Naive thymus-derived CD8-positive, alpha-beta T cell (primary cell): ENCODE measurements at places on chromosomes 4 and X. TPM values are rescaled to one million over a fixed set of nuclear protein-coding genes. Genes with fewer than 3 reads are reported as not detected.

MCF2 gene
- 1.5 TPM for total RNA-seq

SPANXA2 gene
- total RNA-seq: not detected

GAGE13 gene
- total RNA-seq: not detected

IGSF1 gene
- total RNA-seq: not detected

CCDC149 gene
- not detected for total RNA-seq

HERC5 gene
- 11.5 TPM for total RNA-seq

FGF13 gene
- not detected for total RNA-seq

CHST7 gene
- 0.74 TPM for total RNA-seq

GRCh38 chrX:15854080-15854655, 445 bp downstream of the AP1S2 start:
- peaks cover 32% of the 10 kb centered on the region for H3K4me1 ChIP-seq
- peak overlapping the region; percentile 89 for H3K4me3 ChIP-seq
- H3K27me3 ChIP-seq: no peaks in the 10 kb centered on the region
- H3K27ac ChIP-seq: peak overlapping the region; percentile 89
- no peaks in the 10 kb centered on the region for H3K36me3 ChIP-seq

DNA sequence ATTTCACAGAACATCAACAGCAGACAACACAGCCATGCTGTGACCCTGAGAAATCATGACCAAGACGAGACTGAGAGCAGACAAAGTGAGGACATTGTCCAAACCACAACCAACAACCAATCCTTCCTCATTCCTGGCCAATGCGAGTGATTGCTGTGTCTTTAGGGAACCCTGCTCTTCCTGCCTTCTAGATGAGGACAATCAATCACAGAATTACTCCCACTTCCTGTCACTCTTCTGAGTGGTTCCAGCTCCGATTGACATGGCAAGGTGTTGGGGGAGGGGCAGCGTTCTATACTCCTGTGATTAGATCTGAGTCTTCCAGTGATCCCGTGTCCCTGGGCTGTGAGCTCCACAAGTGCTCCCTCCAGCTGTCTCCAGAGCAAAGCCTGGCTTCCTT, 227.8 kb downstream of the STIM2 start:
- no peaks in the 10 kb centered on the region for H3K36me3 ChIP-seq
- no peak overlapping the region for H3K27ac ChIP-seq
- no peak for DNase-seq
- no peak overlapping the region for H3K4me3 ChIP-seq

- no peaks in the 10 kb centered on the region for H3K36me3 ChIP-seq
- no peak for DNase-seq
- peaks cover 4% of the 10 kb centered on the region for H3K27me3 ChIP-seq
- no peak overlapping the region for H3K4me3 ChIP-seq
- no peak overlapping the region for H3K27ac ChIP-seq
Measured at GRCh38 chr4:55087009-55087912, 38.1 kb downstream of the KDR start.

DNA sequence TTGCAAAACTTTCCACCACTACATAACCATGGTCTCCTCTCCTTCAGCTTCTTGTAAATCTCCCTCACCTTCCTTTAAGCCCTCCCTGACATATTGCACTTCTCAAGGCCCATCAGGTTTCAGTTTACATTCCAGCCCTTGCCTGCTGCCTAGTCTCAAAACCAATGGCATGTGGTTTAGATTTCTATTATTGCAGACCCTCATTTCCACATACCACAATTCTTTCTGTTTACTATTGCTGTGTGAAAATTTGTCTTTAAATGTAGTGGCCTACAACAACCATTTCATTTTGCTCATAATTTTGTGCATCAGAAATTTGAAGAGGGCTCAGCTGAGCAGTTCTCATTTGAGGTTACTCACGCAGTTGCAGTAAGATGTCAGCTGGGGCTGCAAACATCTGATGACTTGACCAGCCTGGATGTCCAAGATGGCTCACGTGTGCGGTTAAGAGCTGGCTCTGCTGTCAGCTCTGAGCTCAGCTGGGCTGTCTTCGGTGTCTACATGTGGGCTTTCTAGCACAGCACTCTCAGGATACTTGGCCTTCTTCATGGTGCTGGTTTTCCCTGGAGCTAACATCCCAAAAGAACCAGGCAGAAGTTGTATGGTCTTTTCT, 29.9 kb upstream of the SOD3 start:
- no peaks in the 10 kb centered on the region for H3K4me1 ChIP-seq
- no peaks in the 10 kb centered on the region for H3K27me3 ChIP-seq
- DNase-seq: no peak
- no peak overlapping the region for H3K27ac ChIP-seq

DNA sequence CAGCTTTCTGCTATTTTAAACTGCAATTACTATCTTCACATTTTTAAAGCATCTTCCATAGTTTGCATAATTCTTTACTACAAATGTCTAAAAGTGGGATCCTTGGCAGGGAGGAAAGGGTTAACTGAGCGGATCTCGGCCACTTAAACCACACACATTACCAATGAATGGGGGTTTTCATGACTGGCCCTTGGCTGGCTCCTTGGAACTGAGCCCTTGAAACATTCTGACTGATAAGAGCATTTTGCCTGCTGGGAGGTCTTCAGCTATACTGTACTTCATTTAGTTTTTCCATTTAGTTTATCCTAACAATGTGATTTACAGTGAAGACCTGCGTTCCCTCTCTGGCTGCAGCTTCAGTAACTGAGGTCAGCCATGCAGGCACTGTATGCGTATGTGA, 31.7 kb upstream of the MFAP3L start:
- peaks cover 2% of the 10 kb centered on the region for H3K27me3 ChIP-seq
- no peak for DNase-seq
- H3K36me3 ChIP-seq: no peaks in the 10 kb centered on the region
- no peak overlapping the region for H3K27ac ChIP-seq
- H3K4me1 ChIP-seq: no peaks in the 10 kb centered on the region

- H3K4me3 ChIP-seq: no peak overlapping the region
- no peak for DNase-seq
- H3K4me1 ChIP-seq: peaks cover 3% of the 10 kb centered on the region
- H3K27ac ChIP-seq: no peak overlapping the region
- peaks cover 4% of the 10 kb centered on the region for H3K36me3 ChIP-seq
Measured at GRCh38 chr4:154485127-154485773, 6.3 kb downstream of the DCHS2 start.

- H3K27ac ChIP-seq: no peak overlapping the region
- DNase-seq: no peak
- H3K4me3 ChIP-seq: no peak overlapping the region
- no peaks in the 10 kb centered on the region for H3K27me3 ChIP-seq
- peaks cover 1% of the 10 kb centered on the region for H3K4me1 ChIP-seq
- peaks cover 18% of the 10 kb centered on the region for H3K36me3 ChIP-seq
Measured at GRCh38 chr4:38846015-38846414, 10.6 kb downstream of the TLR6 start.

GRCh38 chr4:2248044-2248780, 6.3 kb upstream of the HAUS3 start:
- no peaks in the 10 kb centered on the region for H3K27me3 ChIP-seq
- H3K4me3 ChIP-seq: no peak overlapping the region
- H3K27ac ChIP-seq: no peak overlapping the region
- no peak for DNase-seq
- H3K4me1 ChIP-seq: peaks cover 16% of the 10 kb centered on the region
